ENCODE measurements at places on chromosomes 3 and 15.

DNA sequence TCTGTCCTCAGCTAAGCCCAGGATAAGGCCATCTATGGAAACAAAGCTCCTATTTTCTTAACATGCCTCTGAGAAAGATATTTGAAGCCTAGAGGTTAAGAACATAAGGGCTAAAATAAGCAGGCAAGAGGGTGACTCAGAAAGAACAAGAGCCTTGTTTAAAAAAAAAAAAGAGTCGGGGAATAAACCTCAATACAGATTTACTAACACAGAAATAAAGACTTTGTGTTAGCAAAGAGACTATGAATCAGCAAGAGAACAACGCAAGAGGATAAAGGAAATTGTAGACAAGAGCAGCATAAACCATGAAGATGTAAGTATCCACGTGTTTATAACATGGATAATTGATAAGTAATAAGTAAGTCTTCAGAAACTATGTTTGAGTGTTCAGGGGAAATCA, 36.0 kb downstream of the RAB27A start:
- no peak for DNase-seq

GRCh38 chr3:5568451-5568850, 380.9 kb downstream of the EDEM1 start:
- DNase-seq: no peak

- DNase-seq: no peak
Measured at GRCh38 chr15:51499379-51499976, 123.1 kb downstream of the DMXL2 start.

DNA sequence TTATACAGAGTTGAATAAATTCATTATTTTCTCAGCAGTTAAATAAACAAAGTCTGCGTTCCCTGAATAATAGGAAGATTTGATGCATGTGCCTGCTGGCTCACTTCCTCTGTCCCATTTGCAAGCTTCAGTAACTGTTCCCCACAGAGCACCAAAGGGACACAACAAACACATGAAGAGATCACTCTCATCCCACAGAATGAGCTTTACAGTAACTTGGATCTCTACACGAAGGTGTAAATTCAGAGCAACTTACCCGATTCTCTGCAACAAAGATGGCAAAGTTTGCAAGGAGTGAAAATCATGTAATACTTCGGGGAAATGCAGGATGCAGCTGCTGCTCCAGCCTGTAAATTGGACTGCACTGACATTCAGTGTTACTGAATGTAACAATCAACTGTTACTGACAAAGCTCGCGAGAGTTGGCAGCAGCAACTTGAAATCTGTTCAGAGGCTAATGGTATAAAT, at the start of gene BCHE:
Gene BCHE (minus strand): TSS at position 366 of the 468 bp plus-strand sequence. CDS start 6,390 bp downstream, outside the sequence.
- DNase-seq: no peak

DNA sequence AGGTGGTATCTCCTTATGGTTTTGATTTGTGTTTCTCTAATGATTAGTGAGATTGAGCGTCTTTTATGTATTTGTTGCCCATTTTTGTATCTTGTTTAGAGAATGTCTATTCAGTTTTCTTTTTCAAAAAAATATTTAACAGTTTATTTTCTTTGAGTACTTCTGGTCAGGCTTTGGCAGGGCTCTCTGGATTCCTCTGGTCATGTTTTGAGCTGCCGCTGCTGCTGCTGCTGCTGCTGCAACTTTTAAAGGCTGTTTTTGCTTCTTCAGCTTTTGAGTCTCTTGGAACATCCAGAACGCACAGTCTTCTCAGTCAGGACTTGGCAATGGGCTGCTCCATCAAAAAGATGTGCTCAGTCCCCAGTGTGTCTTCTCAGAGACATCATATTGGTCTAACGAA, 40.1 kb downstream of the REC114 start:
- no peak for DNase-seq

DNA sequence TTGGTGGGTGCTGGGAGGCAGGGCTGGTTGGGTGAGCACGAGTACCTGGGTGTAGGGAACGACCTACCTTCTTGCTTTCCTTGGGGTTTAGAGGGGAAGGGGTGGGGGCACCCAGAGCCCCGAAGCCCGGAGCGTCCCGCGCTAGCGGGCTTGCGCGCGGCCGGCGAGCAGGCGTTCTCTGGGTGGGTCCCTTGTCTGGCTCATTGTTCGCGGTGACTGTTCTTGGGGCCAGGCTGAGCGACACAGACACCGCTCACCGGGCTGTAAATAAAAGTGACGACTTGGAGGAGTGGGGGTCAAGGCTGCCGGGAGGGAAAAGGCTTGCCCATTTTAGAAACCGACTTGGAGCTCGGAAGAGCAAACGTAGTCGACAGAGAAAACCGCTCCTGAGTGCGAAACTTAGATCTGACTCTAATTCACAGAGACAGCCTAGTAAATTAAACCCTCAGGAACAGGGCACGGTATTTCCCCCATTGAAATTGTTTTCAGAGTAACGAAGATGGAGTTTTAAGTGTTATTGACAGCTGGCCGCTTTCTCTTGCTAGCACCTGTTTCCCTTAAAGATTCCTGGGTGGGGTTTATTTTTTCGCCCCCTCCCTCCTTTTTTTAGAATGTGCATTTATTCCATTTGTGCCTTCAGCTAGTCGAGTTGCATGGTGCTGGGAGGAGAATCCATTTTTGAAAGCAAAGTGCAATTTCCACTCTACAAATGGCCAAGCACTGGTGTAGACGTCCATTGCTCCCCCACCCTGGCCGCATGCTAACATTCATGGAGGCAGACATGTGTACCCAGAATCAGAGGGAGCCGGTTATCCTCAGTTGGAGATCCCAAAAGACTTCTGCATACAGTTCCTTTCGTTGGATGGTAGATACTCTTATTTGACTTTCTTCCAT, 532.1 kb upstream of the SEMA6D start:
- no peak for DNase-seq

DNA sequence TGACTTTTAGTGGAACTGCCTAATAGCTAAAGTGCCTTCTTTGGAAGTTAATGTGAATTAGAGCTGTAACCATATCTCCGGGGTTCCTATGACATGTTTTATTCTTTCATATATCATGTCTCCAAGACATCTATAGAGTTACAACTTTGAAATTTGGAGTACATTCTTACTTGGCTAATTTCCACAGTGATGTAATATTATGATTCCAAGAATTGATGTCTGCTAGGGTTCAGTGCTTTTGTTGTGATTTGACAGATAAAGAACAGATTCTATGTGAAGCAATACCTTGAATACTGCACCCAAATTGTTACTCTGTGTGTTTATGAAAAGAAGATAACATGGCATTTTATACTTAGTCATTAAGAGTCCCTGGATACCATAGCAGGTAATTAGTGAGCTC, 934.3 kb downstream of the NTRK3 start:
- no peak for DNase-seq

- DNase-seq: no peak
Measured at GRCh38 chr3:107142171-107142570, 235.1 kb upstream of the CCDC54 start.

- DNase-seq: no peak
Measured at GRCh38 chr3:102374863-102375634, 59.8 kb upstream of the ZPLD1 start.

- no peak for DNase-seq
Measured at GRCh38 chr3:129286081-129286480, 7.4 kb downstream of the HMCES start.

DNA sequence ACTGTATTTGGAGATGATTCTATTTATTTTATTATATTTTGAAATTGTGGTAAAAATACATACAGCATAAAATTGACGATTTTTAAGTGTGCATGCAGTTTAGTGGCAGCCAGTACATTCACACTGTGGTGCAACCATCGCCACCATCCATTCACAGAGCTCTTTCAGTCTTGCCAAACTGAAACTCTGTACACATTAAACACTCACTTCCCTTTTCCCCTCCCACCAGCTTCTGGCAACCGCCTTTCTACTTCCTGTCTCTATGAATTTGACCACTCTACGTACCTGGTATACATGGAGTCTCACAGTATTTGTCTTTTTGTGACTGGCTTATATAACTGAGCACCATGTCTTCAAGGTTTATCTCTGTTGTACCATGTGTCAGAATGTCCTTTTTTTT, 303.3 kb upstream of the ATP10A start:
- no peak for DNase-seq

DNA sequence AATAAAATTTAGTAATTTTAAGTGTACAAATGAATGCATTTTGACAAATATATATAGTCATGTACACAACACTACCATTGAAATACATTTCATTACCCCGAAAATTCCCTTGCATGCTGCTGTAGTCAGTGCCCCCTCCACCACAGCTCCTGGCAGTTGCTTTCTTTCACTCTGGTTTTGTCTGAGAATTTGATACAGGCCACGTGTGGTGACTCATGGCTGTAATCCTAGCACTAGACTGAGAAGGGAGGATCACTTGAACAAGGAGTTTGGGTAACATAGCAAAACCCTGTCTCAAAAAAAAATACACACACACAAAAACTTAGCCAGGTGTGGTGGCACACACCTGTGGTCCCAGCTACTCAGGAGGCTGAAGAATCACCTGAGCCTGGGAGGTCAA, 65.4 kb downstream of the TFRC start:
- no peak for DNase-seq

- DNase-seq: no peak
Measured at GRCh38 chr3:138833899-138834595, 681 bp downstream of the PIK3CB start.

DNA sequence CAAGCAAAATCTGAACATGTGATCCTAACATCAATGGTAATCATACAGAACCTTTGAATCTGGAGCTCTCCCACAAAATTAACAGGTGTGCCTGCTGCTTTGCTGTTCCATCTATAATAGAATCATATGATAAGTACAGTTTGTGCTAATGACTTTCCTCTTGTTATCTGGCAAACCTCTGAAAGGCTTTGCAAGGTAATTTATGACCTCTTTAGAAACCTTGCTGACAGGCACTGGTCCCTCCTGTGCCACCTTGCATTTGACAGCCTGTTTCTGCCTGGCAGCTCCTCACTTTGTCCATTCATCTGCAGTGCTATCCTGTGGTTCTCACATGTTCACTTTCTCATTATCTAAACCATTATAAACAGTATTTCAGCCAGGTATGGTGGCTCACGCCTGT, 10.2 kb upstream of the HTR3C start:
- no peak for DNase-seq

- DNase-seq: no peak
Measured at GRCh38 chr15:83030021-83030420, 18.6 kb upstream of the C15orf40 start.

All from stimulated activated CD8-positive, alpha-beta memory T cell treated with anti-CD3 and anti-CD28 coated beads, Interleukin-4, amount 100 ng/mL, for 1 hour (primary cell).